ENCODE measurements at places on chromosomes 11 and 22. TPM values are rescaled to one million over a fixed set of nuclear protein-coding genes. Genes with fewer than 3 reads are reported as not detected.

Gene KCNJ11
- total RNA-seq, result not detected

- DNase-seq, result no peak
Observed at GRCh38 chr11:14073849-14074476, 111.4 kb downstream of the SPON1 start.

- no peak for DNase-seq
Observed at GRCh38 chr11:103907548-103908455, 128.6 kb upstream of the DDI1 start.

GRCh38 chr11:107792049-107792443, 66.5 kb downstream of the SLC35F2 start:
- no peak for DNase-seq

DNA sequence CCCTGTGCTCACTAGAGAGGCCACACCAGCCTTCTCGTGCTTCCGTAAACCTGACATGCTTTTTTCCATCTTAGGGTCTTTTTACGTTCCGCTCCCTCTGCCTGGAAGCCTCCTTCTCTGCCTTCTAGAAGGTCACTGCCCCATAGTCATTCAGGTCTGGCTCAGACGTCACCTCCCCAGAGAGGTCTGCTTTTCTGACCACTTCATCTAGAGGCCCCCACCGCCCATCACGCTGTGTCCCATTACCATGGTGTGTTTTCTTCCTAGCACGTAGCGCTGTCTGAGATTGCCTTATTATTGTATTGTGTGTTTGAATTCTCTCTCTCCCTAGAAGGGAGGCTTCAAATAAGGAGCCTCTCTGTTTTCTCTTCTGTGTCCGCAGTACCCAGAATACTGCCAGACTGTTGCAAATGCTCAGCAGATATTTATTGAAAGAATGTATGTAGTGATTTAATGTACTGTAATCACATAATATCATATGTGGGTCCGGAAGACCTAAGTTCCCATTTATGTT, 10.0 kb downstream of the TAB1 start:
- DNase-seq, result no peak

GRCh38 chr11:76676636-76677457, 6.3 kb upstream of the LRRC32 start:
- DNase-seq, result no peak

Data from RPMI7951 (cell line).